ENCODE measurements at places on chromosomes 7 and 10.

- DNase-seq: no peak
Measured at GRCh38 chr7:24836084-24836483, 78.8 kb upstream of the GSDME start.

DNA sequence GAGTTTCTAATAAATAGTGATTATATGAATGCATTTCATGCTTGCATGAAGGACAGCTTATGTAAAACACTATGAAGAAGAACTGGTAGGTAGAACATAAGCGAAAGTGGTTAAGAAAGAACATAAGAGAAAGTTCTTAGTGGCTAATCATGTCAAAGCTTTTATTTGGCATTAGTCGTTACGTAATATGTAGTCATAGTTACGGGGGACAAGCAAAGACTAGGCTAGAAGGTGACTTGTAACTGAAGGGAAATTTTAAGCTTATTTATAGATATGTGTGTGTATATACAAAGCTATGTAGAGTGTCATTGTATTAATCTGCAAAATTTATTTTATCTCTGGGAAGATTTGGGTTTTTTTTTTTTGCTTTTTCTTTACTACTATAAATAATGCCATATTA lies 36.9 kb downstream of the CAPZA2 start:
- no peak for DNase-seq

DNA sequence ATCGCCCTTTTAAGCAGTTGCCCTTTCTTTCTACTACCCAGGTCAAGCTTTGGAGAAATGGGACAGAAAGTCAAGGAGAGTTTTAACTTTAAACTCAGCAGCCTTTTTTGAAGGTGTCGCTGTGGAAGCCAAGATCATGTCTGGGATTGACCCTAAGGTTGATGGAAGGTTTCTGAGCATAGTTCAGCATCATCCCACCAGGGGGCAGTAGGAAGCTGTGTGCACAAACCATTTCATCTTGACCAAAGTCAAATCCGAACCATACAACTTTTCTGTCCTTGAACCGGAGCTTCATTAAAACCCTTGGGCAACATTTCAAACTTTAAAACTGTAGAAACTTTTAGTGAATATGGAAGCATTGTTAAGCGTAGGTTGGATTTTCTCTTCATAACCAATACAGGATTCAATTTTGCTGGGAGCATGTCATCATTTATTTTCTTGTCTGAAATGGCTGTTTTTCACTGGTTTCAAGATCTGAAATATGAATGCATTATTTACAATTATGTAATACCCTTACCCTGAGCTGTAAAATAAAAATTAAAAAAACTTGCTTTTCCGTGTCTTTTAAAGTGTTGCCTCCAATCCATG lies 214.4 kb upstream of the KIAA1217 start:
- DNase-seq: peak; percentile 26

GRCh38 chr7:2444476-2444875 lies 31.7 kb downstream of the GRIFIN start:
- no peak for DNase-seq

DNA sequence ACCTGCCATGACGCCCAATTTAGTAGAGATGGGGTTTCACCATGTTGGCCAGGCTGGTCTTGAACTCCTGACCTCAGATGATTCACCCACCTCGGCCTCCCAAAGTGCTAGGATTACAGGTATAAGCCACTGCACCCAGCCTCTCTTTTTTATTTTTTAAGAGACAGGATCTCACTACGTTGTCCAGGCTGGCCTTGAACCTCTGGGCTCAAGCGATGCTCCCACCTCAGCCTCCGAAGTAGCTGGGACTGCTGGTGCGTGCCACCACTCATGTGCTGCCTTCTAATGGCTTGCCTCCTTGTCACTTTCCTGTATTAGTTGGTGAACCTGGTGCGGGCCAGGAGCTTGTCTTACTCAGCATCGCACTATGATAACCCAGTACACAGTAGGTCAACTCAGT lies 27.0 kb downstream of the KLRG2 start:
- no peak for DNase-seq

- no peak for DNase-seq
Measured at GRCh38 chr7:93205046-93205445, 21.2 kb downstream of the HEPACAM2 start.

GRCh38 chr7:1210321-1210978 lies 22.2 kb upstream of the UNCX start:
- peak; percentile 77 for DNase-seq

DNA sequence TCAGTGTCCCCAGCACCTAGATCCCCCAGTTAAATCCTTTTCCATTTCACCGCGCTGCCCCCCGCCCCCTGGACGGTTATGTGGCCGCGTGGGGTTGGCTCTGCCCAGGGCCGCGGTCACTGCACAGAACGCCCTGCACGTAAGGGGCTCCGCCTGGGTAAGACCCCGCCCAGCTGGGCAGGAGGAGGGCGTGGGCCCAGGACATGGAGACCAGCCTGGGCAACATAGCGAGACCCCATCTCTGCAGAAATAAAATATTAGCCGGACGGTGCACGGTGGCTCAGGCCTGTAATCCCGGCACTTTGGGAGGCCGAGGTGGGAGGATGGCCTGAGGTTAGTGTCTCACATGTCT lies 650 bp upstream of the ZFAND2A start:
- DNase-seq: no peak

DNA sequence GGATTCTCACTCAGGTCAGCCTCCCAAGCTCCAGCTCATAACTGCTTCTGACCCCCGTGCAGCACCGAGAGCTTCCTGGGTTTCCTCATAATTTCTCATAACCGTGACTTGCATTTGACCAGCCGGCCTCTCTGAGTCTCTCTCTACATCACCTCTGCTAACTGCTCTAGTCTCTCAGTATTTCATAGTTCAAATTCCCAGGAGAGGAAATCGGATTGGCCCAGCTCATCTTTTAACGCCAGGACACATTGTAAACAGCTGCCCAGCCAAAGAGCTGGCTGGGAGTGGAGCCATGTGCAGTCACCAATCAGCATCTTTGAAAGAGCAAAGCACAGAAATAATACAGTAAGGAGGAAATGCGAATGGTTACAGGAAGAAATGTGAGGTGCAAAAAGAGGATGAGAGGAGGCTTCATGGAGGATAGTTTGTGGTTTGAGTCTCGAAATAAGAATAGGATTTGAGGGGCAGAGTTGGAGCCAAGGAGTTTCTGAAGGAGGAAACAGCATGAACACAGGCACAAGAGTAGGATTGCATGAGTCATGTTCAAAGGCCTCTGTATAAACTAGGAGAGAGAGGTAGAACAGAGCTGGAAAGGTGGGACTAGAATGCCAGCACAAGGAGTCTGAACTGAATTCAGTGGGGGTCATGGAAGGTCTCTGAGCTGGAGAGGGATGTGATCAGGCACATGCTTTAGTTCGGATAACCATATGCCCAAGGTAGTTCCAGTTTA lies 15.2 kb upstream of the LBX1 start:
- DNase-seq: no peak

GRCh38 chr10:73517166-73517888 lies 21.5 kb upstream of the PPP3CB start:
- DNase-seq: no peak

GRCh38 chr10:70354556-70354955 lies 27.9 kb downstream of the LRRC20 start:
- DNase-seq: no peak

- no peak for DNase-seq
Measured at GRCh38 chr10:8815969-8816368, 761.5 kb downstream of the GATA3 start.

- DNase-seq: no peak
Measured at GRCh38 chr7:39691821-39692220, 68.4 kb downstream of the RALA start.

DNA sequence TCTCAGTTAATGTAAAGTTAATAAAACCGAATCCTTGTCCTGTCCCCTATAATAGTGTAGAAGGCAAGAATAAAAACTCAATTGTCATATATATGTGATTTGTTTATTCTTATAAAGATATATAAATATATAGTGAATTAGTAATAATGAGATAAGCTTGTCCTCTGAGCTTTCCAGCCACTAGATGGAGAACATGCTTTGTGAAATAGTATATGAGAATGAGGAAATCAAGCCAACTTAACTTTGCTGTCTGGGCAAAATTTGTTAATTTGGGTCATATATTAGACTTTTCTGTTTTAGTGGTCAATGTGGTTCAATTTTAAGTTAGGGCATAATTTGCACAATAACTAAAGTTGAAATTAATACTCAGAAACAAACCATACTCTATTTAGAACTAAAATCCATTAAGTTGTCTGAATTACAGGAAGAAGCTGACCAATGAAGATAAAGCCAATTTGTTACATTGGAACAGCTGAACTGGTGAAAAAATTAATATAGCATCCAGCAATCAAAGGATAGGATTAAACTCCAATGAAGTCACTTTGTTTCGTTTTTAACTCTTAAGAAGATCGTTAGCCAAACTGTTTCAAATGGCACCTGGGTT lies 595.0 kb downstream of the ARL4A start:
- DNase-seq: peak; percentile 58

DNA sequence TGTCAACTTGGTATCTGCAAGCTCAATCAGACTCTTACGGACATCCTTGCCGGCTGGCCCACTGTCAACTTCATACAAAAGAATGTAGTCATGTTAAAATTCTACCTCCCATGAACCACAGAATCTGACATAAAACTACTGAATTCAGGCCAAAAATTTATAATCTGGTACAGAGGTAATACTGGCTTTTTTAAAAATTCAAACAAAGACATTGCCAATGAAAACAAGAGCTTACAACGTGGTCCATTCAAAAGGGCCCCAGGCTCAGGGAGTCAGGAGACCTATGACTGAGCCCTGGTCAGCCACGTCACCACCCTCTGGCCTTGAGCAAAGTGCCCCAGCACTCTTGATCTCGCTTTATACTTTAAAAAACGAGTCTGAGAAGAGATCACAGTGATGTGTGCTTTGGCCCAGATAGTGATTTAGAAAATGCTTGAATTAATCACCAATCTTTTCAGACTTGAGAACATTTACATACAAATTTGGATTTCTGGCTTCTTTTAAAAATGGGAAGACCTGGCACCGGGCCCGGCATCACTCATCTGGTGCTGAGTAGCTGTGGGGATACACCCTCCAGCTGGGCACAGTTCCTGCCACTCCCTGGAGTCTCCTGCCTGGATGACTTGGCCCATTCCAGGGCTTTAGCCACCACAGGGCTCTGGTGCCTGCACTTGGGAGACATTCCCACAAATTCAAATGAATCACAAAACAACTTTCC lies 94.1 kb downstream of the PIP4K2A start:
- peak; percentile 40 for DNase-seq

DNA sequence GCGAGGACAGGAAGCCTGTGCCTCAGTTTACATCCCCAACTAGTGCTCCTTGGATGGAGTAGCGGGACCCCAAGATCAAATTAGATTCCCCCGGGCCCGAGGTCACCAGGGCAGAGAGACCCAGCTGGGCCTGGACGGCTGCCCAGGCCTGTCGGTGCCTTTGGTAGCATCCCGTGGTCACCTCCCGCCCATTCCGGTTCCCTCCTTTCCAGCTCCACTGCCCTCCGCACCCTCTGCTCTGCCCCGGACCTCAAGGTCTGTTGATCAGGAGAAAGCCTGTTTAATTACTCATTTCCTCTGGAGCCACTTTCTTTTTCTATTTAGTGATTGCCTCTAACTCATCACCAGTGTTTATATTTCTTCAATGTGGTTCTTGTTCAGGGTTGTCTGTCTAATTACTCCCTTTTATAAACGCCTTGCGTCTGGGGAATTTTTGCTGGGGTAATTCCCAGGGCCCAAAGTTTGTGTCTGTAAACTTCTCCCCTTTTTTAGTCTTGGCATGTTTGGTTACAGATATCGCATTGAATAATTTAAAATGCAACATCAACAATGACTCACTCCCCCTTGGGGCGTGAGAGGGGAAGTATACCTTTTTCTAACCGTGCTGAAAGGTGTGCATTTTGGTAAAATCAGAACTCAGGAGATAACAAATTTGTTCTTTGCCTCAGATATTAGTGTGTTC lies 1.9 kb downstream of the FOXK1 start:
- no peak for DNase-seq

DNA sequence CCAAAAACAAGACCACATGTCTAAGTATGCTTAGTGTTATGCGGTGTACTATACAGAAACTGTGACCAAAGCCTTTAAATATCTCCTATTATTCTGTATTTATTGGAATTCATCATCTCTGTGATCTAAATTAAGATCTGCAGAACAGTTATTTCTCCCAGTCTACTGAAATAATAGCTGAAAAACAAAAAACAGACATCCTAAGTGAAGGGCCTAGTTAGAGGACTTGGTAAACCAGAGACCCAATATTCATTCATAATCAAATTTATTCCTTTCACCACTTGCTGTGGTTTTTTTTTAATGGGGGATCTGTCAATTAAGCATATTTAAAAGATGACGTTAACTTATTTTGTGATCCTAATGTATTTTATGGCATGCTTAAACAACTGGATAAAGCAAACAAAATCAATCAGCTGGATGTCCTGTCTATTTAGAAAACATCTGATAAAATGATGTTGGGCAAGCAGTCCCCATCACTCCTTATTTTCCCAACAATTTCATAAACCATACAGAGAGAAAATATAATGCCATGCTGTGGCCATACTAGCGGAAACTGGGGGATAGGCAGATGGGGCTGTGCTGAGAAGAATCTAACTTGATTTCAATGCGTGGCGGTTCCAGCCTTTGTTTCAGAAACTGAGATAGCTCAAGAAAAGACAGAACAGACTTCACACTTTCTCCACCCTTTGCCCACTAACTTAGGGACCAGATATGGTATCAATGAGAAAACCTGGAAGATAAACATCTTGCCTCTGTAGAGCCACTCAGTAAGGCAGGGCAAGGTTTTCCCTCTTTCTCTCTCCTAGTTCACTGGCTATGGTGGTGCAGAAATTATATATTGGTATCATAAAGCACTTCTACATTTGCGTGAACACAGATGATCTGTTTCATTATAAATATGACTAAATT lies 32.9 kb downstream of the ICA1 start:
- no peak for DNase-seq

GRCh38 chr10:92219559-92219958 lies 71.3 kb downstream of the CPEB3 start:
- no peak for DNase-seq

DNA sequence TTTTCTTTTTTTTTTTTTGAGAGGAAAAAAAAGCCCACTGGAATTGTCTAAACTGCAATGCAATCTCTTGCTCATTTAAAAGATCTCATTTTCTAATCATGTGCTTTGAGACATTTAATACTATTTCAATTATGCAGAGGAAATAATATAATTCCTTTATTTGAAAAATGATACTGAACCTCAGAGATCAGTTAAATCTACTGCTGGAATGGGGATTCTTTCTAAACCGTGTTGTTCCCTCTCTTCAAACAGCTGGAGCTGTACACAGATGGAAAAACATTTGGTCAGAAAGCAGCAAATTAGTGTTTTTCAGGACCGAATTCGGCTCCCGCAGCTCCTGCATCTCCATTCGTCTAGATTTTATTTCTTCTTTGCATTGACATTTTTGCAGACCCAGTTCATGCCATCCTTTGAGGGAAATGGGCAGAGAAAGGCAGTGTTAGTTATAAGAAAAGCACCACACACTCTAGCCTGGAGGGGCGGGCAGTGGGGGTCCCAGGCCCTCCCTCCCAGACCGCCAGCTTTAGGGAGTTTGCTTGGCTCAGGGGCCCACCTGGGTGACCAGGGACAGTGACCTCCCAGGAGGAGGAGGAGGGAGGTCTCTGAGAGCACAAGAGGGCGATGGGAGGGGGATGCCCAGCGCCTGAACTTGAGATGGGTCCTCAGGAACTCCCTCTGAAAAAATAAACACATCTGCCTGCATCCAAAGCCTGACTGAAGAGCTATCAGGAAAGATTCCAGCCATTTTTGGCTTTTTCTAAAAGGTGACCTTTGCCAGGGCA lies 32.4 kb downstream of the TRIM8 start:
- no peak for DNase-seq

Data from NCI-H2171 treated with DMSO at 0.1 percent for 48 hours (cell line).